ENCODE measurements at places on chromosomes 6 and 20.

DNA sequence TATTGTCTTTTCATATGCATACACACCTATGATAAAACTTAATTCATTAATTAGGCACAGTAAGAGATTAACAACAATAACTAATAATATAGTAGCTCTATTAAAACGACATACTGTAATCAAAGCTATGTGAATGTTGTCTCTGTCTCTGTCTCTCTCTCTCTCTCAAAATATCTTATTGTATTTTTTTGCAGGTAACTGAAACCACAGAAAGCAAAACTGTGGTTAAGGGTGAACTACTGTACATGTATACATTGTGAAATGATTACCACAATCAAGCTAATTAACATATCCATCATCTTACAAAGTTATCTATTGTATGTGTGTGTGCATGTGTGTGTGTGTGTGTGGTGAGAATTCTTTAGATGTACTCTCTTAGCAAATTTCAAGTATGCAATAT, 242.0 kb upstream of the RSPO3 start:
- no peak for DNase-seq

DNA sequence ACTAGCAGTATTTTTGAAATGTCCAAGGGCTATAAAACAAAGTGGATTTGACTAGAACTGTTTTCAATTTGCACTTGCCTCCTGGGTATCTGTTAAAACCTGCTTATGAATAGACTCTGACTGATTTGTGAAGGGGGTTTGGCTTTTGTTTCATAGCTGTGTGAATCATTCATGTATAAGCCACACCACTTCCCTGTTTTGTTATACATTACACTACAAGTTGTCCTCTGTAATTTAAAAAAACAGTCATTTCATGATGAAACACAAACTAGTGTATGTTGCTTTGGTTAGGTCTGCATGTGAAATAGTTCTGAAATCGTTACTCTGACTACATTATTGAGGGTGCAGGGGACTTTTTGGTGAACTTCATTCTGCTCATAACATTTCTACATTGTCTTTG, 121.7 kb downstream of the NKAIN2 start:
- no peak for DNase-seq

DNA sequence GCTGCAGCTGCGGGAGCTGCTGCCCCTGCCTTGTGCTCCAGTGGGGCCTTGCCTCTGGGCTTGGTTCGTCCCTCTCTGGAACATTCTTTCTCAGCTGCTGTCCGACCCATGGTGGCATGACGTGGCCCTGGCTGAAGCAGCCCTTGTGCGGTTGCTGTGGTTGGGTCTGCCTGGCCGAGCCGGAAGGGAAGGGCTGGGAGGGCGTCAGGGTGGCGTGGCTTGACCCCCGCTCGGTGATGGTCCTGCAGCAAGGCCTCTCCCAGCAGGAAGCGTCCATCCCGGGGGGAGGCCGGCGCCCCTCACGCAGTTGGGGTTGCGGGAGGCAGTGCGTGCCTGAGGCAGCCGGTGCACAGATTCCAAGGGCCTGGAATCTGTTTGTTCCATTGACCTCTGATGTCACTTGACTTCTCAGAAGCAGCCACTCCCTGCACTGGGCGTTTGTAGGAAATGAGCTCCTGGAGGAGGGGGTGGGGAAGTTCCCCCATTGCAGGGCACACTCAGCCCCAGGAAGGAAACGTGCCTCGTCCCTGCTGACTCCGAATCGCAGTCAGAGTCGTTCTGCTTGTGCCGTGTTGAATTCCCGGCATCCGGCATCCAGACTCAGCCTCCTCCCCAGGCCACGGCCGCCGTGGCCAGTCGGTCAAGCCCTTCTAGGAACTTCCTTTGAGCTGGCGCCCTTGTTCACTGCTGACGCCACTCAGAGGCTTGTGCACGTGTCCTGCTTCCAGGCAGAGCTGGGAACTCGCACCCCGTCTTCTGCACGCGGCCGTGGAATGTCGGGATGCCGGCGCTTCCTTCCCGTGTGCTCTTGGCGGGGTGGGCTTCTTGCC, 9.7 kb upstream of the TNFRSF6B start:
- peak; percentile 90 for DNase-seq

GRCh38 chr6:104527761-104528415, 331.8 kb downstream of the HACE1 start:
- peak; percentile 13 for DNase-seq

DNA sequence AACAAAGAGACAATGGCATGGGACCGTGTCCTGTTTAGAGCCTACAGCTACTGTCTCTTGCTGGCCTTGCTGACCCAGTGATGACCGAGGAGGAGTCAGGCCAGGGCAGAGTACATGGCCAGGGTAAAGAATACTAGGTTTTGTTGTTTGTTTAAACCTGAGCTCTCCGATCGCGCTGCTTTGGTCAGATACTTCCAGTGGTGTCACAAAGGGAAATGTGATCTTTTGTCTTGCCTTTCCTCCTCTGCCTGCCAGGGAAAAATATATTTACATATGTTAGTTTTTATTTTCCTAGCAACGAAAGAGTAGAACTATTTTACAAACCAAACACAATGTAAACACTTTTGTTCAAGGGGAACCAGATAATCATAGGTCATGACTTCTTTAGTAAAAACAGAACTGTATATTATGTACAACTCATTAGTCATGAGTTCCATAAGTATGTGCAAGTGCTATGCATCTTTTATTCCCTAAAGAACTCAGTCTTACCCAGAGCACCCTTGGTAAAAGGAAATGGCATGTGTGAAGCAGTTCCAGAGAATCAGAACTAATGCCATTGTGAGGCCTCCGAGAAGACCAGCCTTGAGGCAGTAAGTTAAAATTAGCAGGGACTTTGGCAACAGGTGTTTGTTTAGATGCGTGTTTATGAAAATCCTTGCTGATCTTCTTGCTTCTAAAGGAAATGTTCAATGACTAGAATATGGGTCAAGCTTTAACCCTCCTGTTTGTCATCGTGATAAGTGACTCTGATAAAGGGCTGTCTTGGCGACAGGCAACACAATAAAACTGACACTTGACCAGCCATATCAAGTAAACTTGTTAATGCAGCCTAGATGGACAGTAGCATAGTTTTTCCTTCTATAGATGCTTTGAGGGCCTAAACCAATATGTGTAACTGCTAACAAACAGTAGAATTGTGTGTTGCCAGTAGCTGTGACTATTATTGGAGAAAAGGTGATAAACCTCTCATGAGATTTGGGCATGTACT, 204.6 kb downstream of the NKAIN2 start:
- DNase-seq: no peak

- peak; percentile 54 for DNase-seq
Measured at GRCh38 chr20:45822857-45823256, 4.3 kb downstream of the TNNC2 start.

DNA sequence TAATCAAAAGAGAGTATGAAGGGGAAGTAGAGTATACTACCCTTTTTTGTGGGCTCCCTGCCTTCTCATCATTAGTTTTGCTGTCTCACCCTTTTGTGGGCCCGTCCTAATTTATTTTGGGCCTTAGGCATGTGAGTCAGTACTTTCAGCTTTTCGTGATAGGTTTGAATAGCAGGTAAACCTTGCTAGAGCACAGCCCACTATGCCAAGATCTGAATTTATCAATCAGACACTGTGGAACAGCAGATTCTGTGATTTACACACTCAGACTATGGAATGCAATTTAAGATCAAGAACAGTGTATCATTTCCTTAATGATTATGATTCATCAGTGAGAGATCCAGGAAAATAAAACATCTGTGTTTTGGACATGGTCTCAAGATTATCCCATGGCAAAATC, 1117.1 kb downstream of the KHDRBS2 start:
- DNase-seq: no peak

GRCh38 chr20:23090147-23090546, 4.0 kb upstream of the CD93 start:
- DNase-seq: no peak

- no peak for DNase-seq
Measured at GRCh38 chr6:103105686-103106085, 1712.2 kb downstream of the GRIK2 start.

DNA sequence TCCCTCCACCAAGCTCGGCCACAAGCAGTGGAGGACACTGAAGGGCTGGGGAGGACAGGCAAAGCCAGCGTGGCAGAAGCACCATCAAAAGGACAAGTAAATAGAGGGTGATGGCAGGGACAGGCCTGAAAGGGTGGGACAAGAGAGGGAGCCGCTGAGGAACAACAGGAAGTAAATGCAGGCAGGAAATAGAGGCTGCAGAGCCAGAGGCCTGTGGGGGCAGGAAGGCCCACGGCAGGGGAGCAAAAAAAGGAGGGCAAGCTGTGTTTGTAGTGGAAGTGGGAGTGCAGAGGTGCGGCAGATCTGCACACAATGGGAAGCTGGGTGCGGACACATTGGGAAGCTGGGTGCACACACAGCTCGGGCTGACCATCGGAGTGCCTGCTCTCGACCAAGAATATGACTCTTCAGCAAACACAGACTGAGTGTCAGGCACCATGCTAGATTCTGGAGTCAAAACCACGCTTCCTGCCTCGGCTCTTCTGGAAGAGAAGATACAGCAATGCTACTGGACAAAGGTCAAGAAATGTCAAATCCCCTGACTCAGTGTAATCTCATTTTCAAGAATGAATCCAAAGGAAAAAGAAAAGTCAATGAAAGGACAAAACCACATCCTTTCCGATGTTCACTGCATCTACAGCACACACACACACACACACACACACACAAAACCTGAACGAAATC, 40.4 kb upstream of the RAB22A start:
- DNase-seq: no peak

DNA sequence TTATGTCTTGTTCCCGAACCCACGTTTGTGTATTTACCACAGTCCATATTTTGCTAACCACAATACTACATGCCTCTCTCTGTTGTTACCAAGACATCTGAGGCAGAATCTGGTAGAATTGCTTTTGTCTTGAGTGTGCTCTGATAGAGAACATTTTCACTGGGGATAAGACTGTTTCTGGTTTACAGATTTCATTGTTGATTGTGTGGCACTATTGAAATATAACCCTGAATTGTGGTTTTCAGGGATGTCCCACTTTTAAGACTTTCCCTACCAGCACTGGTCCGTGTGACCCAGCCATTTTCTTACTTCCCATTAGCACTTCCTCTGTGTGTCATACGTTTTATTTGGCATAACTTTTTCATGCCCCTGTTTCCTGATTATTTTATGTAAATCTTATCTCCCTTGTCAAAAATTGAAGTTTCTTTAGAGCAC, 12.2 kb downstream of the NCOA7 start:
- no peak for DNase-seq

- no peak for DNase-seq
Measured at GRCh38 chr20:38791940-38792339, 13.6 kb upstream of the PPP1R16B start.

DNA sequence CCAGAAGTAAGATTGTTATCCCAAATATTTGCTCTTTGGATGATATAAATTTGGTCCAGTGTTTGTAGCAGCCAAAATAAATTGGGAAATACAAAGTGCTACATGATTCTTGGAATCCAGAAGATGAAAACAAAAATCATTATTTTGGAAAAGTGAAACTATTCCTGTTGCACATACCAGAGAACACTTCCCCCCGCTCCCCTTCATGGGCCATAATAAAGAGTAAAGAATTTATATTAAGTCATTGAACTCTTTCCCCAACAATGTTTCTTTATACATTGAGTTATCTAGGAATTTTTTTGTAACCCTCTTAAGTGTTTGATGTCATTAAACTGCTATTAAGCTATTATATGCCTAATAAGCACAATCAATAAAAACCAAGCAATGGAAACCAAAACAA, 490.4 kb upstream of the HS3ST5 start:
- DNase-seq: no peak

DNA sequence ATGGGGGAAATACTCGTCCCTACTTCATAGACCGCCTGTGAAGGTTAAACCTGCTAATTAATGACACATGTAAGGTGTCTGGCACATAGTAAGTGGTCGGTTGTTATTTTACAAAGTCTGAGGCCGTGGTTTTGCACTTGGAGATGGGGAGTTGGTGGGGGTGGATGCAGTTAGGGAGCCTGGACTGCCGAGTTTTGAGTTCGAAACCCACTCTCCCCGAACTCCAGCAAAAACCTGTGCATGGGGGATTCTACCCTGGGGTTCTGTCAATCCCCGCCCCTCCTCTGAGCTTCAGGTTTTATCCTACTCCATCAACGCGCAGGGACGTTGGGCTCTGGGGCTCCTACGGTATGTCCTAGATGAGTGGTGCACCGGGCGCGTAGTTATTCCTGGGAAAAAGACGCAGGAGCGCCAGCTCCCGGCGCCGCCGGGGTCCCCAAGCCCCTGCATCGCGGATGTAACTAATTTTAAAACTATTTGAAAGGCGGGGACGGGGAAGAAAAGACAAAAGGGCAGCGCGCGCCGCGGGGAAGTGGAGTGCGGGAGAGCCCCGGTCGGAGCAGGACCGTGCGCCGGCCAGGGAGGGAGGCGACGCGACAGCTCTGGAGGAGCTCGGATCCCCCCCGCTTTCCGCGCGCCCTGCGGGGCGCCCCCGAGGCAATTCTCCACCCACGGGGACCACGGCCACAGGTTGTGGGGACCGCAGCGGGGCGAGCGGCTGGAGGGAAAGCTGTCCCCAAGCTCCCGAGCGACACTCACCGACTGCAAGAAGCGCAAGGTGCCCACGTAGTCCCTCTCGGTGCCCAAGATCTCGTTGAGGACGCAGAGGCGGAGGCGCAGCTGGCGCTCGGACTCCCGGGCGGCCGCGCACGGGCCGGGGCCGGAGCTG, 672 bp downstream of the PREX1 start:
- DNase-seq: peak; percentile 46

DNA sequence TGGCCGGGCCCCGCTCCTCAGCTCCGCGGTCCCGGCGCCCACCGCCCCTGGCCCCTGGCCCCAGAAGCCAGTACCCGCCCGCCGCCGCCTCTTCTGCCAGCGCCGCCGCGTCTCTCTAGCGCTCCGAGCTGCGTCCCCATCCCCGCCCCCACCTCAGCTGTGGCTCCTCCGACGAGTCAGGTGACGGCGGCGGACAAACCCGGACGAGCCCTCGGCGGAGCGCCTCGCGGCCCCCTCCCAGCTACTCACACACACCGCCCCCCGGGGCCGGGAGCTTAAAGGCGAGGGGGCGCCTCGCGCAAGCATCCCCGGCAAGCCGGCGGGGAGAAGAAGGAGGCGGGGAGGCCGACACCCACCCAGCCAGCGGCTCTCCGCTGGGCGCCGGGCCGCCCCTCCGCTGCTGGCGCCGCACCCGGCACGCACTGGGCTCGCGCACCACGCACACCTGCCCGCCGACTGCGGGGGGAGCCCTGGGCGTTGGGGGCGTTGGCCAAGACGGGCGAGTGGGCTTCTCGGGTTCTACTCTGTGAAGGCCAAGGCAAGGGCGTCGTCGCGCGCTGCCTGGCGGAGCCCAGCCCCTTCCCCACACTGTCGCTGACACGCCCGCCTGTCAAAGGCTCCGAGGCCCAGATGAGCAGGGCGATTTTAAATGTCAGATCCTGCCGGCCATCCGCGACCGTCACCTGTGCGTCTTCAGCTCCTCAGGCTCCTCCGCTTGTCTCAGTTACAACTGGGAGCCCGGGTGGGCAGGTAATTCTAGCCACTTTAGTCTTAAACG, at the start of gene SNAP91:
Gene SNAP91 (minus strand): TSS at position 132 of the 778 bp plus-strand sequence. CDS start 1,174 bp downstream, outside the sequence.
- DNase-seq: peak; percentile 6

GRCh38 chr6:157368359-157369049, 12.5 kb upstream of the ZDHHC14 start:
- DNase-seq: no peak

- no peak for DNase-seq
Measured at GRCh38 chr6:139020689-139021088, 7.9 kb upstream of the ABRACL start.

Data from GM03348 (cell line).